Colonic mucosa (tissue), 4 donors: ENCODE measurements at places on chromosomes 3 and 15. TPM values are rescaled to one million over a fixed set of nuclear protein-coding genes. Genes with fewer than 3 reads are reported as not detected.

TNIK gene
- total RNA-seq: 30.9 TPM

ADIPOQ gene
- 0.58 TPM for total RNA-seq

GOLGA8M gene
- 0.44 TPM for total RNA-seq

B3GNT5 gene
- total RNA-seq: 108 TPM

THSD4 gene
- total RNA-seq: 23.5 TPM

LMLN gene
- total RNA-seq: 5.0 TPM

DNASE1L3 gene
- 6.2 TPM for total RNA-seq

PPM1L gene
- 15.6 TPM for total RNA-seq

GDPGP1 gene
- 14.4 TPM for total RNA-seq

IQCH gene
- total RNA-seq: 2.2 TPM

CADPS gene
- total RNA-seq: 2.9 TPM

TRIM42 gene
- total RNA-seq: not detected
